ENCODE measurements at places on chromosomes 6 and 20. TPM values are rescaled to one million over a fixed set of nuclear protein-coding genes. Genes with fewer than 3 reads are reported as not detected.

LAMA4 gene
- not detected for total RNA-seq

MC3R gene
- not detected for total RNA-seq

PGC gene
- total RNA-seq = not detected

DNA sequence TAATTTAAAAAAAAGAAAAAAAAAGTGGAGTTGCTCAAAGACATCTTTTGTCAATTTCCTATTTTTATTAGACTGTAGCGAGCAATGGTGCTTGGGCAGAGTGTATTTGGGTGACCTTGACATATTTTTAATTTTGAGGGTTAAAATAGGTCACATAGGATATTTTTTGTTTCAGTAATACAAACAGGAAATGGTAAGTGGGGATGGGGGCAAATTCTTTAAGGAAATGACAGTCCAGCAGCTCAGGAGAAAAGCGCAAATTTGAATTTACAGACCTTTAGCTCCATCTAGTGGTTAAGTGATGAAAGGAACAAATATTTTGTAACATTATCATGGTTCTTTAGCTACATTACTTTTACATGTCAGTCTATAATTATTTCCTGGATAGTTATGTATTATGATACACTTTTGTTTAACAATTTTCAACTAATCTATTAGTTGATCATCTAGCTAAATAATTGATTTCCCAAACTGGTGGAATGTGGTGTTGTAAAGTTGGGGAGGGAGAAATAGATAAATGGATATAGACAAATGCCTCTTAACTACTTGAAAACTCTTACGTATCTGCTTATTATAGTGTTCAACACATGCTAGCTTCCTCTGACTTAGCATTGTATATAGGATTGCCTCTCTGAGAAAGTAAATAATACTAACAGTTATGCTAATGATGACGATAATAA is 10.0 kb downstream of the CITED2 start:
- H3K36me3 ChIP-seq = no peaks in the 10 kb centered on the region
- peaks cover 45% of the 10 kb centered on the region for H3K4me1 ChIP-seq
- H3K4me3 ChIP-seq = peak overlapping the region; percentile 44
- no peak for DNase-seq

DNA sequence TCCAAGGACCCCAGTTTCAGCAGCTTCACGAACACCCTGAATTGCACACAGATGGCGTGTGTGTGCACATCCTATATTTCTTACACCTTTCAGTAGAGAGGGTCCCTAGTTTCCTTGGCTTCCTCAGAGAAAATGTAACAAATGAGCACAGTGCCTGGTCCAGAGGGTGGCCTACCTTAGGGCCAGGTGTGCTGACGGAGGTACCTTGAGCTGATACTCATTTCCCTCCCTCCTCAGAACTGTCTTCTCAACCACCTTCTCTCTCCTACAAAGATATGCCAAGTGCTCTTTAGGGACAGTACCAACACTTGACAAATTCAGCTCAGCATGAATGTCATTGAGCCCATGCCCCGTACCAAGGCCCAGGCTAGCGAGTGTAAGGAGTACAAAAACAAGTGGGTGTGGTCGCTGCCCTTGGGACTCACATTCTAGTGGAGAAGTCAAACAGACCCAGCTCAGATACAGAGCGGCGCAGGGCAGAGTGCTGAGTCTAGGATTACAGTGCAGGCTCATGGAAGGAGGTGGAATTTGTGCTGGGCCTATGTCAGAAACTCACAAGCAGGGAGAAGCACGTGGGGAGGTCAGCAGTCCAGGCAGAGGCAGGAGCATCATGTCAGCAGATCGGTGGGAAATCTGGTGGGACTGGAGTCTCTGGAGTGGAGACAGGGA is 9.6 kb upstream of the BPHL start:
- no peak for DNase-seq
- H3K4me3 ChIP-seq = no peak overlapping the region
- no peak overlapping the region for H3K27ac ChIP-seq

- no peak overlapping the region for H3K27ac ChIP-seq
- DNase-seq = no peak
- no peaks in the 10 kb centered on the region for H3K27me3 ChIP-seq
These were observed 300.7 kb downstream of the TENT5A start for GRCh38 chr6:81451787-81452186.
